ENCODE measurements at places on chromosomes 4 and X. TPM values are rescaled to one million over a fixed set of nuclear protein-coding genes. Genes with fewer than 3 reads are reported as not detected.
A peak's percentile ranks its signal among the peaks of the same experiment; 100 is the strongest.

Gene PHOX2B
- total RNA-seq = not detected

Gene CXCL8
- 0.56 TPM for total RNA-seq

DNA sequence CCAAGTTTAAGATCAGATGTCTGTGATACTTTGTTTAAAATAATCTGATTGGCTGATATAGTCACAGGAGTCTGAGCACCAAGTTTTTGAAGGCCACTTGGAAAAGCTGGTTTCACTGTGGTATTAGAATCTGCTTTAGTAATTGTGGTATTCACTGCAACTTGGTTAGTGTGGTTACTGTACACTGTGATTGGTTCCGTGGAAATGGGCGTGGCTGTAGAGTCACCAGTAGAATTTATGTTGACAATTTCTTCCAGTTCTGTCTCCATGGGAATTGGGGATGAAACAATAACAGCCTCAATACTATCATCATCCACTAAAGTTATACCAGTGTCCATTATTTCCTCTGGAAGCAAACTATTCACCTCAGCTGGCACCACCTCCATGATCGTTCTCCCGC is 26.2 kb downstream of the LIN54 start:
- DNase-seq = no peak

Gene INTU
- 0.19 TPM for total RNA-seq

GRCh38 chr4:135236048-135236447 is 1034.5 kb upstream of the PABPC4L start:
- no peak for DNase-seq

Gene PTPN13
- 3.2 TPM for total RNA-seq

DNA sequence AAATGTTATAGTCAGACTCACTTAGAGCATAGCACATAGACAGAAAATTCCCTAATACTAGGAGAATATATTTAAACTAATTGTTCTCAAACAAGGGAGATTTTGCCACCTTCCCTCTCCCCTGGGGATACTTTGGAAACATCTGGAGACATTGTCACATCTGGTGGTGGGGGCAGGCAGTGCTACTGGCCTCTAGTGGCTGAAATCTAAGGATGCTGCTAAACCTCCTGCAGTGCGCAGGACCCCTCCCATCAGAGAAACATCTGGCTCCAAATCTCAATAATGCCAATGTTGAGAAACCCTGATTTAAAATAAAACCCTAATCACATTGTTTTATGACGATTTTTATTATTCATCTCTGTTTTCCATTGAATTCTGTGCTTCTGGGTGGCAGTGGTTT is 244.9 kb downstream of the FRMPD4 start:
- no peak for DNase-seq

- DNase-seq = no peak
Observed at GRCh38 chrX:5155301-5155700, 1073.4 kb downstream of the NLGN4X start.

Gene NALF2
- 0.44 TPM for total RNA-seq

Gene HSFX3
- not detected for total RNA-seq

DNA sequence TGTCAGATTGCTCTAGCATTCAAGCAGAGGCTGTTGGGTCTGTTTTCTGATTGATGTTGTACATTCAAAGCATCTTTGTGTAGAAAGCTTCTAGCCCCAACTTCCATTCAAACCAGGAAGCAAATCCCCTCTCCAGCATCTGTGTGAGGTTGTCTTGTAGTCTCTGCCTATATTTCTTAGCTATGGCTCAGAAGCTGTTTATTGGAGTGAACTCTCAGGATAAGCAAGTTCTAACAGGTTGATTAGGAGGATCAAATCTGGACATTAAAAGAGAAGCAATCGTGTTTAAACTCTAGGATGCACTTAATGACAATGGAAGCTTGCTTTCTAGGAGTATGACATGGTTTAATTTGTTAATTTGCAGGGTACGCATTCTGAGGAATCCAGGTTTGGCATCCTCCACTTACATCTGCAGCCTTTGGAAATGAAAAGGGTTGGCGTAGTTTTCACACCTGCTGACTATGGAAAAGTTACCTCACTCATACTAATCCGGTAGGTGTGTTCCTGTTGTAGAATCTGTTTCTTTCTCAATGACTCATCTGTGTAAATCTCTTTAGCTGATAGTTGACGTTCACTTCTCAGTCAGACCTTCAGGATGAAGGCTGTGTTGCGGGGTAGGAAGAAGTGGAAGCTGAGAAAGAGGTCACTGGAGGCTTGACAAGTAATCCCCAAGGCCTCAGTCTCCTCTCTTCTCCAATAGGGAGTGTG is 88.0 kb upstream of the TLR2 start:
- DNase-seq = peak; percentile 34

Gene NUP62CL
- 2.8 TPM for total RNA-seq

GRCh38 chr4:187075514-187075913 is 351.9 kb upstream of the FAT1 start:
- DNase-seq = no peak

DNA sequence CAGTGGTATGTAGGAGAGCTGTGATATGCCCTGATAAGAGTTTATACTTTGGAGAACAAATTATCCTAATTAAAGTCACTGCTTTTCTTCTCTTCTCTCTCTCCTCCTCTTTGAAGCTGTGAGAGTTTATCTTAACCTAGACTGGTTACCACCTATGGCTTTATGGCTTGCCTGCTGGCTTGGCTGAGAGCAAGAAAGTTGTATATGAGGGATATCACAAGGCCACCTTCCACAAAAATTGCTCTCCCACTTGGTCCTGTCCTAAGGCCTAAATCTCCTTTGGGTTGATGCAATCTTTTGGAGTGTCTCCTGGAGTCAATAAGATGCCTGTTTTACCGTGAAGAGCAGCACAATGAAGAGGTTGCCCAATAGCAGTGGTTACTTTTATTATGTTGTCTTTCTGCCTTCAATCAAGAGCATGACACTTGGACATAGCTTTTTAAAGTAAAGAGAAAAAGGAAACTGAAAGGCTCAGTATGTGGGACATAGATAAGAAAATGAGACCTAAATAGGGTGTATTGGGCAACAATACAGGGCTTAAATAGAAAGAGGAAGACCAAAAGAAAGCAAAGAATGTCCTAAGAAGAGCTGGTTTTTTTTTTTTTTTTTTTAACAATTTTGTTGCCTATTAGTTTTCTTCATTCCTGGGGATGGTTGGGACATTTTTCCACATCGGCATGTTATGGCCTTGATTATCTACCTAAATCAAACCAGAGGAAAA is 9.2 kb downstream of the GUCY1A1 start:
- no peak for DNase-seq

GRCh38 chrX:78506248-78506647 is 152.9 kb downstream of the RTL3 start:
- no peak for DNase-seq

GRCh38 chr4:37812713-37813112 is 13.8 kb upstream of the PGM2 start:
- DNase-seq = no peak

- no peak for DNase-seq
Observed at GRCh38 chrX:85516131-85516530, 136.7 kb upstream of the POF1B start.

Data from activated CD4-positive, alpha-beta memory T cell treated with anti-CD3 and anti-CD28 coated beads for 36 hours (primary cell).